ENCODE measurements at places on chromosomes 7 and 10.

DNA sequence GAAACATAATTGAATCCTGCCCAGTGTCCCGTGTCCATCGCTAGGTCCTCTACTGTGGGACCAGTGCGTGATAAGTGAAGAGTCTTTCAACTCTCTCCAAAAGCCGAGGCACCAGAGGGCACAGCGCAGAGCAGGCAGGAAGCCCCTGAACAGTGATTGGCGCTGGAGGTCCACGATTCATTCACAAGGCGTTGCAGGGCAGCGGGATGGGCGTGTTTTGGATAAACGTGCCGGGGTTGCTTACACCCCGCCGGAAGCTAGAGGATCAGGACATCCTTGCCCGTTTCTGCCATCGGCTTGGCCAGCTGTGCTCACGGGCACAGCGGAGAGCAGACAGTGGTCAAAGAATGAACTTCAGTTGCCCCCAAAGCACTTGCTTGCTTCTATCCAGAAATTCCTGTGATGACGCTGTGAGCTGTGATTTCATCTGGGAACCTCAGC is 86.0 kb upstream of the PFKP start:
- DNase-seq, result no peak

- DNase-seq, result no peak
These were observed 29.5 kb upstream of the HSPB1 start for GRCh38 chr7:76272851-76273497.

- no peak for DNase-seq
These were observed 13.8 kb upstream of the TECPR1 start for GRCh38 chr7:98265841-98266271.

GRCh38 chr7:121803039-121803438 is 69.9 kb upstream of the PTPRZ1 start:
- no peak for DNase-seq

GRCh38 chr10:45076891-45077290 is 76.2 kb downstream of the ZNF22 start:
- no peak for DNase-seq

GRCh38 chr10:96358851-96359540 is at the start of gene OPALIN:
TSS of gene OPALIN (minus strand) at chr10:96359002. CDS start at chr10:96358896, 106 bp downstream.
- DNase-seq, result no peak

- no peak for DNase-seq
These were observed 201.2 kb upstream of the ZMIZ1 start for GRCh38 chr10:78867555-78867939.

DNA sequence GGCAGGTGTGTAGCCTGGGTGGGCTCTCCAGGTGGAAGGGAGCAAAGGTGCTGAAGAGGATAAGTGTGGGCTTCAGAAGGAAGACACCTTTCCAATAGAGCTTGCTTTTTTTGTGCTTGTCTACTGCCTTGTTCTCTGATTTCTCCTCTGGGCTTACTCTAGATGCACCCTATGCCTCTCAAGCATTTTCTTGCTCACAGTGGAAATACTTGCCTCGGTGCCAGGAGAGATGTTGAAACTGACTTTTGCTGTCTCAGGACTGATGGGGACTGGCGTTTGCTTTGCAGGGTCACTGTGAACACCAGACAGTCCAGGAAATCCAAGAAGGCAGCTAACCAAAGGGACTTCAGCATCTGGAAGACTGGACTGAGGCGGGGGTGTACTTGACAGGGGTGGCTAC is 187.9 kb downstream of the SNX10 start:
- DNase-seq, result no peak

GRCh38 chr7:48213226-48213625 is 42.0 kb downstream of the ABCA13 start:
- DNase-seq, result no peak

GRCh38 chr10:82400841-82401240 is 525.8 kb downstream of the NRG3 start:
- DNase-seq, result no peak

- DNase-seq, result no peak
These were observed 2.5 kb downstream of the ZNF273 start for GRCh38 chr7:64905547-64905946.

DNA sequence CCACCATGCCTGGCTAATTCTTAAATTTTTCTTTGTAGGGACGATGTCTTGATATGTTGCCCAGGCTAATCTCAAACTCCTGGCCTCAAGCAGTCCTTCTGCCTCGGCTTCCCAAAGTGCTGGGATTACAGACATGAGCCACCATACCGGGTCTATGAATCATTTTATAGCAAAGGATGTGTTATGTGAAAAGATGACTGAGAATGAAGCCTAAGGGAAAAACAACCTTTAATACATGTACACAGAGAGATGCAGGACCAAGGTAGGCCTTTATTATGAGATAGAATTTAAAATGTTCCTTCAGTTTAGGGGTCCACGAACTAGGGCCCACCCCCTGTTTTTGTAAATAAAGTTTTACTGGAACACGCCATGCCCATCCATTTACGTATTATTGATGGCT is 41.0 kb downstream of the UBE2H start:
- no peak for DNase-seq

DNA sequence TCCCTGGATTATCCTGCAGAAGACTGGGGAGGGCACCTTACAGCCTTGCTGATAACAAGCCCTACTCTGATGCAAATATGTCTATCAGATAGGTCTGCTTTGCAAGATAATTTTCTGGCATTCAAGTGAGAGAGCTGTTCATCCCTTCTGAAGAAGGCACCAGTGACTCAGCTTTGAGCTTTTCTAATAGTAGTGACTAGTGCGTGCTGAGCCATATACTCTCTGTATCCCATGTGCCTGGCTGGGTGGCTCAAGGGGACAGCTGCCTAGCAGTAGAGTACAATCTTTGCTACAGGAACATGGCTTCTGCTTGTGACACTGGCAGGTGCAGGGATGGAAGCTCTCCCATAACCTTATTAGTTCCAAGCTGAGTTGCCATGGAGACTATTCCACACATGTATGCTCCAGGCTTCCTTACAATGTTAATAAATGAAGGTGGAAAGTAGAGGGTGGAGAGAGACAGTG is 35.0 kb upstream of the ABCB4 start:
- no peak for DNase-seq

DNA sequence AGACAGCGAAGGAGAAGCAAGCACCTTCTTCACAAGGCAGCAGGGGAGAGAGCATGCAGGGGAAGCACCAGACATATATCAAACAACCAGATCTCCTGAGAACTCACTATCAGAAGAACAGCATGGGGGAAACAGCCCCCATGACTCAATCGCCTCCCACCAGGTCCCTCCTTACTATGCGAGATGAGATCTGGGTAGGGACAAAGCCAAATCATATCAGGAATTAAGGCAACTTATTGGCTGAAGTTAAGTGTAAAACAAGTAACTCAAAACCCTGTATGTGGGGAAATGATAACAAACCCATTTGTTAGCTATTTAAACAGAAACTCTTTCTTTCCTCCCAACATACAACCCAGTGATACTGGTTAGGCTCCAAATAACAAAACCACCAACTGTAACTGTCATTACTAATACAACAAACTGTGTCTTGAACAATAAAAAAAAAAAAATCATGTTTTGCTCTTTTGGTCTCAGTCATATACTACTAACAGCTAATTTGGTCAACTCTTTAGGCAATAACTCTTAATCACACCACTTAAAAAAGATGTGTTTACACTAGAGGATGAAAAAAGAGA is 57.8 kb downstream of the MINDY3 start:
- no peak for DNase-seq

- DNase-seq, result no peak
These were observed 1.5 kb upstream of the LOXL4 start for GRCh38 chr10:98269435-98269912.

DNA sequence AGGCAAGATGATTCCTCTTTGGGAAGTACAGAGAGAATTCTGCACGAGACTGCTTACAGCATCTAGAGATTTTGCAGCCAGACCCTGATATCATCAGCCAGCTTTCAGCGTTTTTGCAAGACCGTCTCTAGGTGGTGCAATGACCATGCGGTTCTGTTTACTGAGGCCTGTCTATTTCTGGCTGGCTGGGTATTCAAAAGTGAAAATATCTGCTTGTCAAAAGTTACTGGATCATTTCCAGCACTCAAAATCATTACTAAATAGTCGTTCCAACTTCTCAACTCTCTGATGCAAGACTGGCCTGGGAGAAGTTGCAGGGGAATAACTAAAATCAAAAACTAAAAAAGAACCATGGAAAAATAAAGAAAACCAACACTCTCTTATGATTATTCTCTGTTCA is 240.1 kb downstream of the ELMO1 start:
- DNase-seq, result no peak

DNA sequence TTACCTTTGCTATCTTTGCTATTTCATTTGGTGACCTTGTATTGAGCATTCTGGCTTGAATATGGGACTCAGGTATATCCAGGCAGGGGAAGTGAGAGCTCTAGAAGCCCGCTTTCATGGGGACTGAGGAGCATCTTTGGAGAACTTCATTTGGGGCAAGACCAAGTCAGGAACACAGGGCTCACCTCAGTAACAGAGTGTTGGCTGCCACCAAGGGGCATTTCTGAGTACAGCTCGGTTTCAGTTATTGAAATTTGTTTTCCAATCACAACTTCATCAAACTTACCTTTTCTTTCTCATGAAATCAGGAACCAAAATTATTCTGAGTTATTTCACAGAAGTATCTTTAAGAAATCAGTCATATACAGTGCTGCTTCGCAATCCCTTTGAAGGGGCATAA is 337.2 kb downstream of the C7orf25 start:
- no peak for DNase-seq

DNA sequence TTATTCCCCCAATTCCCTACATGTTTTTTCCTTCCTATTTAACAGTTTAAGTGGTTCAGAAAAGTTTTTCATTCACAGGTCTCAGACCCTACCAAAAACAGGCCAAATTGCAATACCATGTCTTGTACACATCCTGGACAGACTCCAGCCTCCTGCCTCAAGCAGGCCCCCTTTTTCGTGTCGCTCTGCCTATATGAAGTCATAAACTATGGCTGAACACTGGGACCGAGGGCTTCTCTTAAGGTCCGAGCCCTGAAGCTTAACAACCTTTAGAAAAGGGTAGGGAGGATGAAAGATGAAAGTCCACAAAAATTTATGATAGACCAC is 1.4 kb downstream of the FBXW4 start:
- no peak for DNase-seq

- no peak for DNase-seq
These were observed 61.6 kb upstream of the BTRC start for GRCh38 chr10:101292194-101293006.
